Stimulated activated naive B cell treated with anti-CD40 and anti-IgM and Interleukin-4, amounts not matched to agents 10 μg/mL and 1 μg/mL and 100 μg/mL, for 72 hours (primary cell): ENCODE measurements at places on chromosomes 6 and 20.

- no peak for DNase-seq
- H3K36me3 ChIP-seq, result peaks cover 9% of the 10 kb centered on the region
- H3K4me3 ChIP-seq, result no peak overlapping the region
- H3K27ac ChIP-seq, result no peak overlapping the region
- H3K4me1 ChIP-seq, result peaks cover 17% of the 10 kb centered on the region
Observed at GRCh38 chr6:34386316-34387137, 5.9 kb downstream of the NUDT3 start.

GRCh38 chr20:12110711-12111110 is 193.0 kb downstream of the BTBD3 start:
- no peak for DNase-seq
- H3K4me3 ChIP-seq, result no peak overlapping the region
- peaks cover 2% of the 10 kb centered on the region for H3K4me1 ChIP-seq
- H3K36me3 ChIP-seq, result no peaks in the 10 kb centered on the region
- no peaks in the 10 kb centered on the region for H3K27me3 ChIP-seq
- H3K27ac ChIP-seq, result no peak overlapping the region

DNA sequence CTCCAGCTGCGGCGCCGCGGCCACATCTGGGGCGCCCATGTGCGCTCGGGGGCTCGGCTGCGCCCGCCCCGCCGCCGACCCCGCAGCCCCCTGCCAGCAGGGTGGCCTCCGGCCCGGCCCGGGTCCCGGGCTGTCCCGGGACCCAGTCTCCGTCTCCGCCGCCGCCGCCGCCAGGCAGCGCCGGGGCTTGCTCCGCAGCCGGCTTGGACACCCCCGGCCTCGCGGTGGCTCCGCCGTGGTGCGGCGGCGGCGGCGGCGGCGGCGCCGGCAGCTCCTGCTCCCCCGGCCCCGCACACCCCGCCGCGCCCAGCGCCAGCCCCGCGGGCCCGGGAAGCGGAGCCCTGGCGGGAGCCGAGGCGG is 219 bp downstream of the ISM1 start:
- H3K4me1 ChIP-seq, result peaks cover 22% of the 10 kb centered on the region
- no peak overlapping the region for H3K27ac ChIP-seq
- peaks cover 50% of the 10 kb centered on the region for H3K27me3 ChIP-seq
- no peak for DNase-seq

GRCh38 chr6:32589596-32590449 is at the start of gene HLA-DRB1:
HLA-DRB1 (minus strand) TSS chr6:32589848; CDS start chr6:32589742, 106 bp downstream.
- peak; percentile 67 for DNase-seq
- peaks cover 32% of the 10 kb centered on the region for H3K4me1 ChIP-seq
- peaks cover 29% of the 10 kb centered on the region for H3K36me3 ChIP-seq
- H3K27ac ChIP-seq, result peak within 1 kb of the TSS; percentile 100
- H3K4me3 ChIP-seq, result peak within 1 kb of the TSS; percentile 93

- peaks cover 53% of the 10 kb centered on the region for H3K4me1 ChIP-seq
- peaks cover 47% of the 10 kb centered on the region for H3K36me3 ChIP-seq
- no peaks in the 10 kb centered on the region for H3K27me3 ChIP-seq
- DNase-seq, result no peak
- H3K4me3 ChIP-seq, result peak overlapping the region; percentile 46
Observed at GRCh38 chr20:4997222-4997621, 4.1 kb downstream of the SLC23A2 start.

DNA sequence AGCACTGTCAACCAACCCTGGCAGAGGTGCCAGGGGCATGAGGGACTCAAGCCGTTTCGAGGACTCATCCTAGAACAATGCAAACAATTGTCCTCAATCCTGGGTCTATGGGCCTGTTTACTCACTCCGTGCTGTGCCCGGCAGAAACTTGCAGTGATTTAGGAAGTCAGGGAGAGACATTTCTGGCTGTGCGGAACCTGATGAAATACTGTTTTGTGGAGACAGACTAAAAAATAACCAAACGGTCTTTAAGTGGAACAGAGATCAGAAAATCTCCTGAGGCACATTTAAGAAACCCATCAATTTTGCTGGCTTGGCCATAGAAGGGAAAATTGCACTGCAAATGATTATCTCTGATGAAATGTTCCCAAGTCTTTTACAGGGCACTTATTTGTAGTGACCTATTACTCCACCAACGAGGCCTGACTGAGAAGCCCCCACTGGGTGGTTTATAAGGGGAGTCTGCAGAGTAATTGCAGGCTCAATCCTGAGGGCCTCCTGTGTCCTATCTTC is 79.8 kb upstream of the KCNK16 start:
- H3K4me1 ChIP-seq, result no peaks in the 10 kb centered on the region
- H3K27me3 ChIP-seq, result peaks cover 5% of the 10 kb centered on the region
- no peaks in the 10 kb centered on the region for H3K36me3 ChIP-seq

DNA sequence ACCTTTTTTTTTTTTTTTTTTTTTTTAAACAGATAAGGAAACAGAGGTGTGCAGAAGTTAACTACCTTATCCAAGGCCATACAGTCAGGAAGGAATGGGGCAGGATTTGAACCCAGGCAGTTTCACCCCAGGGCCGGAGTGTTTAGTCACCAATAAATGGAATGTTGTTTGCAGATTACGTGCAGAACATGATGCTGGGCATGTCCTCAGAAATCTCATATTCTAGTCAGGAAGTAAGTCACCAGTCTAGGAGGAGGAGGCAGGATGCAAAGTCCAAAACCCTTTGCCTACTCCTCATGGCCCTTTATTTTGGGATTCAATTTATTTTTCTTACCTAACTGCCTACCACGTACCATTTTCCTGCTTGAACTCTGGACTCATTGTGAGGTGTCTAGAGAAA is 57.1 kb upstream of the LRRC1 start:
- H3K36me3 ChIP-seq, result no peaks in the 10 kb centered on the region
- DNase-seq, result no peak
- no peak overlapping the region for H3K27ac ChIP-seq
- H3K4me3 ChIP-seq, result no peak overlapping the region
- H3K27me3 ChIP-seq, result peaks cover 3% of the 10 kb centered on the region
- peaks cover 3% of the 10 kb centered on the region for H3K4me1 ChIP-seq

- H3K27ac ChIP-seq, result no peak overlapping the region
- no peaks in the 10 kb centered on the region for H3K36me3 ChIP-seq
- H3K4me3 ChIP-seq, result no peak overlapping the region
- no peak for DNase-seq
Observed at GRCh38 chr6:34506718-34507117, 40.8 kb downstream of the PACSIN1 start.

GRCh38 chr6:34597605-34598353 is 41.6 kb upstream of the SPDEF start:
- H3K36me3 ChIP-seq, result peaks cover 16% of the 10 kb centered on the region
- no peak overlapping the region for H3K4me3 ChIP-seq

GRCh38 chr6:114176726-114177125 is 166.1 kb downstream of the HS3ST5 start:
- no peak for DNase-seq
- no peak overlapping the region for H3K4me3 ChIP-seq
- no peaks in the 10 kb centered on the region for H3K4me1 ChIP-seq
- no peak overlapping the region for H3K27ac ChIP-seq
- H3K27me3 ChIP-seq, result no peaks in the 10 kb centered on the region

DNA sequence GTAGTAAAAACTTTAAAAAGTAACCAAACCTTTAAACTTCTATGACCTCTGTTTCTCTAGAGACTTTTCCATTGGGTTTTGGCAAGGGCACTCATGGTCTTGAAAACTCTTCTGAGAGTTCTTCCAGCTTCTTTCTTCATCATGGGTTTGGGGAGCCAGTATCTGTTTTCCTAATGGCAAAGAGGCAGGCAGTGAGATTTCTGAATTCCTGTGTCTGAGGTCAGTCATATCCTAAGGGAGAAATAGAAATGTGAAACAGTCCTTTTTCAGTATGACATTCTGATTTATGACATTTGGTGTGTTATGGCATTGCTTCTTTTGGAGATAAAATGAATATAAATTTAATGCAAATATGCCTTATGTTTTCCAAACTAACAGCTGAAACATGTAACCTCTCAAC is 518.5 kb upstream of the MARCKS start:
- H3K27ac ChIP-seq, result no peak overlapping the region
- H3K36me3 ChIP-seq, result no peaks in the 10 kb centered on the region
- H3K4me1 ChIP-seq, result no peaks in the 10 kb centered on the region
- no peaks in the 10 kb centered on the region for H3K27me3 ChIP-seq
- H3K4me3 ChIP-seq, result no peak overlapping the region

DNA sequence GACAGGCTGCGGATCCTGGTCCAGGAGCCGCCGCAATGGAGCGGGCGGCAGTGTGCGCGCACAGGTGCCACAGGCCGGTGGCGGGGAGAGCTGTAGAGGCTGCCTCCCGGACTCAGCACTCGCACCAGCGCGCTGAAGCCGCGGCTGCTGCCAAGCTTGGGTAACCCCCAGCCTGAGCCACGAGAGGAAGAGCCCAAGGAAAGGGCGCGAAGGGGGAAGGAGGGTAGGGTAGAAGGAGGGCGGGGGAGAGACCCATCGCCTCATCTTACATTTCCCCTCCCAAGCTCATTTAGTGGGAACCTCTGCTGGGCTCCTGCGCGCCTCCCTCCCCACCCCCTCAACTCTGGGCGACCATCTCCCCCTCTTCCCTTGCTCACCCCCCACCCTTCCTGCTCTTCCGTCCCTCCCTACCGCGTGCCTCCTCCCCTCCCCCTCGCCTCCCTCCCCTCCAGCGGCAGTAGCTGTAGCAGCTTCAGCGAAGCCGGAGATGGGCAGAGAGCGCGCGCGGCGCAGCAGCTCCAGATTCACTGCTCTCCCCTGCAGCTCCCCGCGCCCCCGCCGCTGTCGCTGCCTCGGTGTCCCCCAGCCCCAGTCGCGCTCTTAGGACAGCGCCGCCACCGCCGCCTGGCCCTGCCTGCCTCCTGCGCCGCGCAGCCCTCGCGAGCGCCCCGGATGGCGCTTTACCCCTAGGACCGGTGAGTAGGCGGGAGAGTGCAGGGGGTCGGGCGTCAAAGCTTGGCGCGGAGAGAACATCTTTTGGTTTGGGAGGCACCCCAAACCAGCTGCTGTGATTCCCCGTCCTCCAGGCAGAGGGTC is at the start of gene FUT9:
TSS of gene FUT9 (plus strand) at position 457 of the 816 bp plus-strand sequence. CDS start 187,182 bp downstream, outside the sequence.
- no peak within 1 kb of the TSS for H3K27ac ChIP-seq
- H3K36me3 ChIP-seq, result peaks cover 4% of the 10 kb centered on the region
- H3K4me3 ChIP-seq, result no peak within 1 kb of the TSS
- H3K27me3 ChIP-seq, result peaks cover 17% of the 10 kb centered on the region
- no peaks in the 10 kb centered on the region for H3K4me1 ChIP-seq

DNA sequence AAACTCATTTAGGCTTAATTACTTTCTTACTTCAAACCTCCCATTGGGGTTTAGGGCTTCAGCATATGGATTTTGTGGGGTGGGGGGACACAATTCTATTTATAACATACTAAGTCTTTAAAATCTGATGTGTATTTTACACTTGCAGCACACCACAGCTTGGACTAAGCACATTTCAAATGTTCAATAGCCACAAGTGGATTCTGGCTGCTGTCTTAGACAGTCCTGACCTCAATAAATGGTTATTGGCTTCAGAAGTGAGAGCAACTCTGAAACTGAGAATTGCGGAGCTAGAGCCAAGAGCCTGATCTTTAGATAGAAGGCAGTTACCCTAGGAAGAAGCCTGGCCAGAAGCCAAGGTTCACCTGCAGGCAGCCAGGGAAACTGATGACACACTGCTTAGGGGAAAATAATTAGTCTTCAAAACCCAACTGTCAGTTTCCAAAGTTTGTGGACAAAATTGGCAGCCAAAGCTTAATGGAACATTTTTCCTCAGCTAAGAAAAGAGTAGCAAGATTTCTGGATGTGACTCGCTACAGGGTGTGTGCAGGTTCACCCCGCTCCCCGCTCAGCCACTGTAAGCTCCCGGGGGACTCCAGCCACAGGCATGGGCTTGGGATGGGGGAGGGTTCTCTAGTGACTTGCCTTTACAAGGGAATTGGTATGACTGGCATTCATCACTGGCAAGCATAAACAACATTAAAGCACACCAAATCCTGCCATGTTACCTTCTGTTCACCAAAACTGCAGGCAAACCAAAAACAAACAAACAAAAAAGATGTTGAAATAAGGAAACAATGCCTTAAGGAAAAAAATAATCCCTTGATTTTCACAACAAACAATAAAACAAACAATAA is 219.8 kb downstream of the TFAP2A start:
- H3K4me3 ChIP-seq, result no peak overlapping the region
- H3K4me1 ChIP-seq, result no peaks in the 10 kb centered on the region
- DNase-seq, result no peak
- H3K36me3 ChIP-seq, result no peaks in the 10 kb centered on the region
- H3K27me3 ChIP-seq, result no peaks in the 10 kb centered on the region
- H3K27ac ChIP-seq, result no peak overlapping the region

DNA sequence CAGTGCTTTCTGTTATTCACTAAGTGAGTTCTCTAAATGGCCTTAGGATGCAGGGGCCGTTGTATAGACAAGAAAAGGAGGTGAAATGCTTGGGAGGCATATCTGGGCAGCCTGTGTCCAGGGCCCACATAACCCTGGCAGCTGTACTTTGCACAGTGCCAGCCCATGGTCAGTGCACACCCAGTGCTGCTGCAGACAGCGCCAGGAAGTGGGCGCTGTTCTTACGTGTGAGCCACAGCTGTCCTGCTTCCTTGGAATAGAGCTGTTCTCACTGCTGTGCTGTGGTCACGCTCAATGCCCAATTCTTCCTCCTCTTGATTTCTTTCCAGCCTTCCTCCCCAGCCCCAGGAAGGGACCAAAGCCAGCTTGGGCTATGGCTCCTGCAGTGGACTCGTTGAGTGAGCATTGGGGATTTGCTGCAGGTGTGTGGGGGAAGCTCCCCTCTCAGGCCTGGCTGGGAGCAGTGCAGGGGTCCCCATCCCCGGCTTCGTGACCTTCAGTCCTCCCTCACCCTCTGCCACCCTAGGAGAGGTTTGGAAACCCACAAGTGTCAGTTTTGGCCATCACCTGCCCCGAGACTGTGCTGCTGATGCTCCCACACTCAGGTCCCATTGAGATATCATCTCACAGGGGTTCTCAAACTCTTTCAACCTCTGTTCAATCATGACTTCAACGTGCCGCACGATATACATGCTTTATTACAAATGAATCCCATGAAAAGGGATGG is 246.8 kb upstream of the EXOC2 start:
- no peak for DNase-seq
- H3K4me1 ChIP-seq, result no peaks in the 10 kb centered on the region
- H3K36me3 ChIP-seq, result no peaks in the 10 kb centered on the region
- no peak overlapping the region for H3K4me3 ChIP-seq

- no peak overlapping the region for H3K4me3 ChIP-seq
- H3K27me3 ChIP-seq, result peaks cover 49% of the 10 kb centered on the region
- no peak for DNase-seq
- no peak overlapping the region for H3K27ac ChIP-seq
- no peaks in the 10 kb centered on the region for H3K4me1 ChIP-seq
Observed at GRCh38 chr20:21456207-21456606, 57.7 kb downstream of the NKX2-2 start.

- H3K4me1 ChIP-seq, result no peaks in the 10 kb centered on the region
- no peak overlapping the region for H3K4me3 ChIP-seq
- no peaks in the 10 kb centered on the region for H3K36me3 ChIP-seq
- no peak overlapping the region for H3K27ac ChIP-seq
- DNase-seq, result no peak
Observed at GRCh38 chr6:165638530-165638929, 24.5 kb downstream of the PDE10A start.

DNA sequence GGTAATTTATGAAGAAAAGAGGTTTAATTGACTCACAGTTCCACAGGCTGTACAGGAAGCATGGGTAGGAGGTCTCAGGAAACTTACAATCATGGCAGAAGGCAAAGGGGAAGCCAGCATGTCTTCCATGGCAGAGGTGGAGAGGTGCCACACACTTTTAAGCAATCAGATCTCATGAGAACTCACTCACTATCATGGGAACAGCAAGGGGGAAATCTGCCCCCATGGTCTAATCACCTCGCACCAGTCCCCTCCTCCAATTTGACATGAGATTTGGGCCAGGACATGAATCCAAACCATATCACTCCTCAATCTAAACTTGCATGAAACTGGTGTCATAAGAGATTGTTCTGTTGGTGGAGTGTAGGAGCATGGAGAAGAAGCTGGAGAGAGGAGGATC is 51.6 kb upstream of the CCN6 start:
- no peaks in the 10 kb centered on the region for H3K36me3 ChIP-seq
- no peak overlapping the region for H3K27ac ChIP-seq
- no peak overlapping the region for H3K4me3 ChIP-seq
- no peaks in the 10 kb centered on the region for H3K4me1 ChIP-seq
- no peak for DNase-seq
- H3K27me3 ChIP-seq, result no peaks in the 10 kb centered on the region
